ENCODE measurements at places on chromosomes 11 and 22.
A peak's percentile ranks its signal among the peaks of the same experiment; 100 is the strongest.

DNA sequence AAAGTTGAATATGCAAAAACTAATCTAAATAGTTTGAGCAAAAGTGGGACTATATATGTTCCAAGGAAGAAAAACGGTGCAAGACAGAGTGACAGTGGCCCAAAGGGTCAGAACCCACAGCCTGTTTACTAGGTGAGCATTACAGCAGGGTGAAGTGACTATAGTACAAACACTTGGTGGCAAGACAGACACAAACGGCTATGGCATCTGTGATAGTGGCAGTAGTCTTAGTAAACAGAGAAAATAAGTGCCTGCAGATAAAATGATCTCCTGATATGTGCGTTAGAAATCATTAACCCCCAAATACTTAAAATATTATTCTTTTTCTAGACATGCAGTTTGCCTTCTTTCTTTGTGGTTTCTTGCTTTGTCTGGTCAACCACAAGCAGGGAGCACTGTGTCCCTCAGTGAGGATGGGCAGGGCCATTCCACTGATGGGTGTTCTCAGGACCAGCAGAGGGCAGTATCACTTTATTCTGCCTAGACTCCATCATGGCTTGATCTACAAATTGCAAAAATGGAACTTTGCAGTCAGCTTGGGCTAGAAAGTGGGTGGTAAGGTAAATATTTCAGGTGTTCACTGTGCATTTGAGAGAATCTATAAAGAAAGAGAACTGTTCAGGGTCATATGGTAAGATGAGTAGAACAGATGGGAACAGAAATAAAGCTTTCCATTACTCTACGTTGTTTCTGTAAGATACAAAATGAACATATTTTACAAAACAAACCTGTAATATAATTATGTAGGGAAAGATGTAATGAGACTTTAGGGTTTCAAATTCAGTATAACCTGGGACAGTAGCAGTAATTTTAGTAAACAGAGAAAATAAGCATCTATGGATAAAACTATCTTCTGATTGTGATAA is 198.2 kb downstream of the SWAP70 start:
- DNase-seq = peak; percentile 12

DNA sequence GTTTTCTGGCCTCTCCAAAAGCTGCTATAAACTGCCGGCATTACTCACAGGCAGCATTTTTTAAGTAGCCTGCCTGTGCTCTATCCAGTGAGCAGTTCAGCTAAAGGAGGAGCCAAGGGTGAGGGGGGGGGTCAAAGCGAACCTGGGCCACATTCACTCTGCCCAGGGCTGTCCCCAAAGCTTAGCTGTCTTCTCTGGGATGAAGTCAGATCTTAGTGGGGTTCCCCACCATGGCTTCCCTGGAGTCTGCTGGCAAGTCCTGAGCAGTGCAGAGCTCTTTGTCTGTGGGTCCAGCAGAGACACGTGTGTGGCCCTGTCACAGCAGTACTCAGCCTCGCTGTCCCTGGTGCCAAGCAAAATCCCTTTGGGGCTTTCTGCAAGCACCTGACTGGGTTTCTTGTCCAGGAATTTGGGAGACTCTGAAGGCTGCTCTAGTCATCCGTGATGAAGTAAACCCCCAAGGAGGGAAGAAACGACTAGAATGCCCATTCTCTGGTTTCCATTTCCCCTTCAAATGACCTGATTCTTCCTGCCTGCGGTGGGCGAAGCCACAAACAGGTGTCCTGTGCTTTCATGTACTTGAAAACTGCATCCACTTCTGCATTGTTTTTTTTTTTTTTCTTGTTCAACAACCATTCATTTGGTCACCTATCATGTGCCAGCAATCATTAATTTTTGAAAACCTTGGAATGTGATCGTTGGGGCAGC is 2.6 kb downstream of the KCNJ5 start:
- DNase-seq = no peak

- DNase-seq = no peak
Measured at GRCh38 chr22:27794226-27794625, 7.3 kb downstream of the MN1 start.

DNA sequence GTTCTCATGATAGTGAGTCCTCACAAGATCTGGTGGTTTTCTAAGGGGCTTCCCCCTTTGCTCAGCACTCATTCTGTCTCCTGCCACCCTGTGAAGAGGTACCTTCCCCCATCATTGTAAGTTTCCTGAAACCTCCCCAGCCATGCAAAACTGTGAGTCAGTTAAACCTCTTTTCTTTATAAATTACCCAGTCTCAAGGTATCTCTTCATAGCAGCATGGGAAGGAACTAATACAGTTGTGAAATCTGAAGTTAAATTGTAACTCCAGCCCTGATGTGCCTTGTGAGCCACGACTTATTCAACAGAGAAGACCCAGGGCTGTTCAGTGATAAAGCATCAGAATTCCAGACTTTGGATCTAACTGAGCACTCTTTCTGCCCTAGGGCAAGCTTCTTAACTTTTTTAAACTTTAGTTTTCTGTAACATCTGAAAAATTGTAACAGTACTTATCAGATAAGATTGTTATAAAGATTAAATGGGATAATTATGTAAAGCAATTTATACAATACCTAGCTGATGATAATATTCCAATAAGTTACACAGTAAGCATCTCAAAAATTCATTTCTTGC is 220.0 kb downstream of the TRPC6 start:
- DNase-seq = no peak

- DNase-seq = no peak
Measured at GRCh38 chr11:15636521-15637089, 521.9 kb downstream of the INSC start.

GRCh38 chr22:29216011-29216872 is 10.5 kb downstream of the EMID1 start:
- peak; percentile 10 for DNase-seq

DNA sequence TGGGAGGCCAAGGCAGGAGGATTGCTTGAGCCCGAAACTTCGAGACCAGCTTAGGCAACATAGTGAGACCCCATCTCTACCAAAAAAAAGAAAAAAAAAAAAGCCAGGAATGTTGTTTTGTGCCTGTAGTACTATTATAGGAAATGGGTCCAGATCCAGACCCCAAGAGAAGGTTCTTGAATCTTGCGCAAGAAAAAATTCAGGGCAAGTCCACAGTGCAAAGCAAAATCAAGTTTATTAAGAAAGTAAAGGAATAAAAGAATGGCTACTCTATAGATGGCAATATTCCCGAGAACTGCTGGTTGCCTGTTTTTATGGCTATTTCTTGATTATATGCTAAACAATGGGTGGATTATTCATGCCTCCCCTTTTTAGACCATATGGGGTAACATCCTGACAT is 51.2 kb upstream of the RDX start:
- DNase-seq = no peak

DNA sequence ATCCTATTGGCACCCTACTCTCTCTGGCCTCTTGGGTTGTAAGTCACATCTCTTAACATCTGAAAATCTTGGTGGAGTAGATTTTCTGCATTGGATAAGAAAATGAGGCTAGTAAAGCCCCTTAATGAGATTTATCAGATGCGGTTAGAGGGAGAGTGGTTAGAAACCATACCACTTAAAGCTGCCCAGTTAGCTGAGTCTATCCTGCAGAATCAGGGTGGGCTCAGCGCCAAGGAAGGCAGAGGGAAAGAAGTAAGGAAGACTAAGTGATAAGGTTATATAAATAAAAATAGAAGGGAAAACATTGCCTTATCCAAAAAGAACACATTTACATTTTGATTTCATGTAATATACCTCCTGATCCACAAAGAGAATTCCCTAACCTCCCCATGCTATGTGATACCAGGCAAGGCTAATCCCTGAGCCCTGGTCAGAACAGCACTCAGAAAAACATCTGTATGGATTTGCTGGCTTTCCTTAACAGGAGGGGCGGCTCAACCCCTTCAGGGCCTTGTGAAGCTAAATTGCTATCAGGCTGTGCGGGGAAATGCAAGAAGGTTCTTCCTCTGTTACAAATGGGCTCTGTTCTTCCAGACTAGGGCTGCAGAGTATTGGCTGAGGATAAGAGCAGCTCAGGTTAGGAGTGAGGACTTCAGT is 101.7 kb downstream of the SNX19 start:
- no peak for DNase-seq
